ENCODE measurements at places on chromosomes 11 and 22.

DNA sequence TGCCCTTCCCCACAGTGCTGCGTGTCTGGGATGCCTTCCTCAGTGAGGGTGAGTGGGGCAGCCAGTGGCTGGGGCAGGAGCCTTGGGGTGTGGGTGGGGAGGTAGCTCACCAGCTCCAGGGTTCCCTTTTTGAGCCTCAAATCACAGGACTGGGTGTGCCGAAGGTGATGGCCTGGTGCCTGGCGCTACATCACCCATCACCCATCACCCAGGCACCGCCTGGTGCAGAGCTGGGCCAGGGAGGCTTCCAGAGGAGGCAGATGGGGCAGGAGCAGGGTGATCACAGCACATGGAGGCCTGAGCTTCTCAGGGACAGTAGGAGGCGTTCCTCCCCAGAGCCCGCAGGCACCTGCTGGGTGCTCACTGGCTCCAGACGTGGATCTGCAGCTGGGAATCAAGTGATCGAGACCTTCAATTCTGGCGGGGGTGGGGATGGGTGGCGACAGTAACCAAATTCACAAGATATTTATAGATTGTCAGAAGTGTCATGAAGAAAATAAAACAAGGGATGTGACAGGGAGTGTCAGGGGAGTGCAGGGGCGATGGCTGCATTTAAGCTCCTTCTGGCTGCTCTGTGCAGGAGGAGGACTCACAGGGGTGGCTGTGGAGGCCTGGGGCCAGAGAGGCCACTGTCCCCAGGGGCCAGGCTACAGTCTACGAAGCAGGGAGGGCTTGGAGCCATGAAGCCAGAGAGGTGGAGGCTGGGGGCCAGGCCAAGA, 3.2 kb downstream of the TBC1D10C start:
- DNase-seq: no peak

DNA sequence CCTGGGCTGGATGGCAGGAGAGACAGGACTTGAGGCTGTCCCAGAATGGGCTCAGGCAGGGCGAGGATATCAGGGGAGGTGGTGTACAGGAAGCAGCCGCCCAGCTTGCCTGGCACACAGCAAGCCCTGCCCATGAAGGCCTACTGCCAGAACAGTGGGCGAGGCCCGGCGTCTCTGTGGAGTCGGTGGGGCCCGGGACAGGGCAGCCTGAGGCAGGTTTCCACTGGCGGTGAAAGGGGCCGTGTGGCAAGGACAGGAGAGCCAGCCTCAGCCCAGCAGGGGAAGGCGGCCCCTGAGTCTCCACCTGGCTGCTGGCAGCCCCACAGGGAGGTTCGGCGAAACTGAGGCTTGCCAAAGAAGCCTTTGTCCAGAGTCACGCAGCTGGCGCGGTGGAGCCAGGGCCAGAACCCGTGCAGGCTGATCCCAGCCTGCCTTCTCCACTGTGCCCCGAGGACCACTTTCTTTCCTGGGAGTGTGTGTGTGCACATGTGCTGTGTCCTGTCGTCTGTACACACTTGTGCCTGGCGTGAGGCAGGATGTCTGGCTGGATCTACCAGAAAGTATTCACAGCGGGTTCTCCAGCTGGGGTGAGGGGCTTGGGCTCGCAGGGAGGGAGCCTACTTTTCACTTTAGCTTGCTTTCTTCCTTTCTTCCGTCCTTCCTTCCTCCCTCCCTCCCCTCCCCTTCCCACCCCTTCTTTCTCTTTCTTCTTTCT, 1.2 kb downstream of the TSPO start:
- peak; percentile 10 for DNase-seq

- DNase-seq: no peak
Measured at GRCh38 chr22:37018815-37019308, 385 bp downstream of the TST start.

GRCh38 chr11:115389790-115390189, 114.4 kb downstream of the CADM1 start:
- no peak for DNase-seq

DNA sequence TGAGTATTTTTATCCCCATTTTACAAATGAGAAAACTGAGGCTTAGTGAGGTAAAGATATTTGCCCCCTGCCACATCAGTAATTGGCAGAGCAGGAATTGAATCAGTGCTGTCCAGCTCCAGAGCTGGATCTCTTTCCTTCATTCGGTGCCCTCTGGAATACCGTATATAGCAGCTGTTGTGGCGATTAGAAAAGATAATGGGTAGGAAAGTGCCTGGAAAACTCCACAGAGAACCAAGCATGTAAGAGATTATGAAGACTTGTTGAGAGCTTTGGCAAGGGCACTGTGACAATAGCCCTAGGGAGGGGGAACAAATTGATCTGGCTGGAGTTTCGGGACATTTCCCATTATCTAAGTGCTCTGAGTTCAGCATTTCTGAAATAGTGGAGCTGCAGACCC, 82.5 kb upstream of the TEAD1 start:
- no peak for DNase-seq

- DNase-seq: no peak
Measured at GRCh38 chr11:35162745-35163144, 23.8 kb downstream of the CD44 start.

DNA sequence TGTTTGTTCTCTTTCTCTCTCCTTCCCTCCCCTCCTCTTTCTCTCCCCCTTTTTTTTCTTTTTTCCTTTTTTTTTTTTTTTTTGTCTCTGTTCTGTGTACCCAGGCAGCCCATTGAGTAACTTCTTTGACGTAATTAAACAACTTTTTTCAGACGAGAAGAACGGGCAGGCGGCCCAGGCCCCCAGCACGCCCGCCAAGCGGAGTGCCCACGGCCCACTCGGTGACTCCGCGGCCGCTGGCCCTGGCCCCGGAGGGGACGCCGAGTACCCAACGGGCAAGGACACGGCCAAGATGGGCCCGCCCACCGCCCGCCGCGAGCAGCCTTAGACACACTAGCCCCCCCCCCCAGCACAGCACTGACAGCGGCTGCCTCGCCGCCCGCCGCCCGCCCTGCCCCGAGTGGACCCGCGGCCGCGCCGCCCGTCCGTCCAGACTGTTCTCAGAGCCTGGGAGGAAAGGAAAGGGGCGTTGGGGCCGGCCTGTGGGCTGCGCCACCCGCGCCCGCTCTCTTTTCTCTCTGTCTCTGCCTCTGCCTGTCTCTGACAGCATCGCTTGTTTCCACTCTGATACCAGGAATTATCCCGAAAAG, 26.1 kb downstream of the MOB2 start:
- peak; percentile 20 for DNase-seq

DNA sequence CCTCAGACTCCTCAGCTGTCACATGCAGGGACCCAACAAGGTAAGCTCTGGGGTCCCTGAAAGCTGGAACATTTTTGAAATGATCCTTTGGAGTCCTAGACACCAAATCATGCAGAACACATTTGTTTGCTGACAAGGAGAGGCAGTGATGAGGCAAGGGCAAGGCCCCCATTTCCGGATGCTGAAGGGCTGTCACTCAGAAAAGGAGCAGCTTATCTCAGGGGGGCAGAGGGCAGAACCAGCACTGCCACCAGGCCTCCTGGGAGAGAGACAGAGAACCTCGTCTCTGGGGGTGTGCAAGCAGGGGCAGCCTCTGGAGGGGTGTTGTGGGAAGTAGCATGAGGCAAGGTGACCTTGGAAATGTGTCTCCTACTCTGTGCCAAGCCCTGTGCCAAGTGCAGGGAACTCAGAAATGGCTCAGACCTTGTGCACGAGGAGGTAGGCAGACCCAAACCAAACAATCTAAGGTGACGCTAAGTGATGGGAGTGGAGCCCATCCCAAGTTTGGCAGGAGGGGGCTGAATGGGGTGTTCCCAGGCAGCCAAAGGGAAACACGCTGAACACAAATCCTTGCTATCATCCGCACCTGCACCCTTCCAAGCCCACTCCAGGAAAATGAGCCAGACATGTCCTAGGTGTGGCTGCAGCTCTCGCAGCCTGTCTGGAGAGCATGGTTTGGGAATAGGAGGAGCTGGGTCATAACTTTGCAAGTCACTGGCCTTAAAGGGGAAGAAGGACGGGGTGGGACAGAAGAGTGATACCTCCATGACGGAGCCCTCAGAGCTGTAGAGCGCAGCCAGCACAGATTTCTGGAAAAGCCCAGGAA, 94.2 kb downstream of the PDE2A start:
- DNase-seq: no peak

Data from caudate nucleus (tissue), 63 donors.